ENCODE measurements at places on chromosomes 16 and 17. TPM values are rescaled to one million over a fixed set of nuclear protein-coding genes. Genes with fewer than 3 reads are reported as not detected.

EXOC3L1 gene
- total RNA-seq, result 1.5 TPM

- no peak for DNase-seq
- no peak overlapping the region for H3K4me3 ChIP-seq
- peaks cover 7% of the 10 kb centered on the region for H3K36me3 ChIP-seq
- no peaks in the 10 kb centered on the region for H3K4me1 ChIP-seq
- no peaks in the 10 kb centered on the region for H3K27me3 ChIP-seq
These were observed 175.4 kb downstream of the AATF start for GRCh38 chr17:37123941-37124820.

PRCD gene
- total RNA-seq, result not detected

TNFSF13 gene
- 3.8 TPM for total RNA-seq

GRCh38 chr16:14351647-14352046 lies 278.4 kb downstream of the PARN start:
- no peaks in the 10 kb centered on the region for H3K36me3 ChIP-seq
- peaks cover 5% of the 10 kb centered on the region for H3K4me1 ChIP-seq
- H3K27ac ChIP-seq, result no peak overlapping the region
- no peaks in the 10 kb centered on the region for H3K27me3 ChIP-seq

DNA sequence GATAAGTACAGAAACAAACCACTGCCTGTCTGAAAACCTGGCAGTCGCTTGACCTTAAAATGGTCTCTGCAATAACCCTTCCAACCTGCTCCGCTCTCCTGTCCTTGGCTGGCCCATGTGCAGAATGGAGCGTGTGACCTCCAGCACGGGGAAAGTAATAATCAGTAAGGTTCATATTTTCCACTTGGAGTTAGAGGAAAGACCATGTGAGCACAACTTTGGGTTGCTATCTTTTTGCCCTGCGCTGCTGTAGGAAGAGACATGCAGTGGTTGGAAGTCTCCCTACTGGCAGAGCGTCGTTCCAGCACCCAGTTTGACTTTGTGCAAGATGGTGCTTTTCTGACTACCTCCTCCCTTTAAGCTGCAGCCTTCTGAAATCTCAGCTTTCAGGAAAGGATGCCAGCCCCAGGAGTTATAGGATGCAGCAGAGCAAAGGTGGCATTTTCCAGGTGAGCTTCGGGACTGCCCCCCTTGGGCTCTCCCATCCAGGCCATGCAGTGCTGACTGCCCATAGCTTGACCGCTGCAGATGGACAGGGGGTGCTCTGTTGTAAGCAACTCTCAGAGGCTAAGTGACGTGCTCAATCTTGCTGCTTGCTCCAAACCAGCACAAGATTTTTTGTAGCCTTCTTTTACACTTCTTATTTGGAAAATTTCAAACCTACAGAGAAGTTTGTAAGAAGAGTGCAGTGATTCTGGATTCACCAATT lies 110.7 kb upstream of the NOL11 start:
- no peak overlapping the region for H3K4me3 ChIP-seq
- H3K36me3 ChIP-seq, result no peaks in the 10 kb centered on the region
- no peak overlapping the region for H3K27ac ChIP-seq
- DNase-seq, result no peak
- peaks cover 53% of the 10 kb centered on the region for H3K4me1 ChIP-seq

DNA sequence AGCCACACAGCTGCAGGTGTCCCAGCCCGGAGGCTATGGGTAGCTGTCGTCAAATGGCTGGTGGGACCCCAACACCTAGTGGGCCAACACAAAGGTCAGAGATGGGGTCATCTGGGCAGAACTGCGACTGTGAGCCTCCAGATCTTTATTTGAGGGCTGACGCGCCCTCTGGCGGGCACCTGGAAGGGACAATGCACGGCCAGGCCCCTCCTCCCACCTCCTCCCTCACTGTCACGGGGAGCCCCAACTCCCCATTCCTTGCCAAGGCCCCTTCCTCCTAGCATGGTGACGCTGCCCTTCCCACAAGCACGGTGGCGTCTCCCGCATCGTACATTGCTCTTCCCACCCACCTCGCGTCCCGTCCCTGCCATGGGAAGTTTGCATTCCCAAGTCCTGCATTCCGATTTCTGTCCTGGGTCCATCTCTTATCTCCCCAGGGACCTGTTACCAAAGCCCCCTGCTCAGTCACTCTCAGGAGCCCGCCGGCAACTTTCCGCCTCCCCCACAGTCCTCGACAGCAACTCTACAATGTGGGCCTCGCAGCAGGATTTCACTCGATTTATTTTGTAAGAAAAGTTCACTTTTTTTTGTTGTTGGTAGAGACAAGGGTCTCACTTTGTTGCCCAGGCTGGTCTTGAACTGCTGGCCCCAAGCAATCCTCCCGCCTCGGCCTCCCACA lies 1.0 kb downstream of the TLE7 start:
- no peak for DNase-seq
- H3K4me3 ChIP-seq, result no peak overlapping the region
- H3K4me1 ChIP-seq, result no peaks in the 10 kb centered on the region
- no peak overlapping the region for H3K27ac ChIP-seq

DNA sequence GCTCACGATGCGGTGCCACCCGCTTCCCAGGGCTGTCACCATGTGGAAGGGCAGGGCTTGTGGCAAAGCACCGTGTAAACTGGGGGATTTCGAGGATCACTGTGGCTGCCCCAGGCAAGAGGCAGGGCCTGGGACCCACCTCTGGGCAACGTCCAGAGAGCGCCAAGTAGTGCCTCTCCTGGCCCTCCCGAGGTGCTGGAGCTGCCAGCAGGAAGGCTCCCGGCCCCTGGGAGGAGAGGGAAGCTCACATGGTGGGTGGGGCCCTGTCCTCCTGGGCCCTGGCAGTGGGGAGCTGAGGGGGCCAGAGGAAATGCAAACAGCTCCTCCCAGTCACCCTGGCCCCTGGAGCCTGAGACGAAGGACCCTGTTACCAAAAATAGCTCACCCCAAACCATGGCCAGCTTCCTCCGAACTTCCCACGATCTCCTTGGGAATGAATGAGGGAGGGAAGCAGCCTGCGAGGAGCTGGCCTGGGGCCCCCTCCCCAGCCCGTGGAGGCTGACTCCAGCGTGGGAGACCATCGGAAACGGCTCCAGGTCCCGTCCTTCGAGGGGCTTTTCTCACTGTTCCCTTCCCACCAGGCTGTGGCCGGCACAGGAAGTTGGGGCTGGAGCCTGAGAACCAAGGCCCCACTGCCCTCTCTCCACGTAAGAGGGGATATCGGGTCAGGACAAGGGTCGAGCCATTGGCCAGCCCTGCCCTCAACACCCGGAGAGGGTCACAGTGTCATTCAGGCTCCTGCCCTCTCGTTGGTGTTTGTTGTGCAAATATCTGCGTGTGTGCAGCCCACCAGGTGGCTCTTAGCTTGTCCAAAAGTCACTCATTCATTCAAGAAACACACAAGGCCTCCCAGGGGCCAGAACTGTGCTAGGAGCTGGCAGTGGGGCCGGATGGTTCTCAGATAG lies 17.7 kb downstream of the VASN start:
- no peak overlapping the region for H3K4me3 ChIP-seq
- no peaks in the 10 kb centered on the region for H3K36me3 ChIP-seq
- no peak for DNase-seq
- no peaks in the 10 kb centered on the region for H3K27me3 ChIP-seq
- H3K4me1 ChIP-seq, result peaks cover 59% of the 10 kb centered on the region
- H3K27ac ChIP-seq, result peak overlapping the region; percentile 42

GRCh38 chr17:1744551-1745512 lies 2.2 kb downstream of the SERPINF2 start:
- no peak for DNase-seq
- peak overlapping the region; percentile 21 for H3K27ac ChIP-seq
- H3K27me3 ChIP-seq, result no peaks in the 10 kb centered on the region
- no peak overlapping the region for H3K4me3 ChIP-seq
- no peaks in the 10 kb centered on the region for H3K36me3 ChIP-seq

DNA sequence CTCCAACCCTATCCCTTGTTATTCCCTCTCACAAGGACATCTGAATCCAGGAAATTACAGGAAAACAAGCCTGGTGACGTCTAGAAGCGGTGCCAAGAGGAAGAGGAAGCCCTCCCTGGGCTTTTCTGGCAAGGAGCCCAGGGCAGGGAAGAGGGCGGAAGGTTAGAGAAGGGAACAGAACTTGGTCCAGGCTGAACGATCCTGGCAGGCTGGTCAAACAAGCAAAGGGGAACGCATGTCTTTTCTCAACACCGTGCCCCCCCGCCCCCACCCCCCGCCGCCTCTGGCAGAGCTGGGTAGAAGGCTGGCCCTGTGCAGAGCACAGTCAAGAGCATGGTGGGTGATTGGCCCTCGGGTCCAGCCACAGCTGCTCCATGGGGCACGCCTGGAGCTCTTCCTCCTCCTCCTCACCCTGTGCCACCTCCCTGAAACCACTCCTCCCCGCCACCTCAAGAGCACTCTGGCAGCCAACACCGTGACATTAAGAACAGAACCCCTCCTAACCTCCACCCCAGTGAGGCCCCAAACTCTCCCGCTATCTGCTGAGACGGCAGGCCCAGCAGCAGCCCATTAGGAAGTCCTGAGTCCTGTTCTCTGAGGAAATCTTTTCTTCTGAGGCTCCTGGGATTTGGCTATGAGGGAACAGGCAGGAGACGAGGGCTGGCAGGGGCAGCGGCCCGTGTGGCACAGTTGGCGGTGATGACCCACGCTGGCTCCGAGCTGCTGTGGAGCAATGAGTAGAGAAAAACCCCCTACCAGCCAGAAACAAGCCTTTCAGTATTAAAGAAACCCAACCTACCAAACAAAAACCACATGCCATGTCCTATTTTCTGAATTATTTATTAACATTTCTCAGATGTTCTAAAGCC lies 7.3 kb downstream of the C16orf86 start:
- no peak for DNase-seq
- H3K36me3 ChIP-seq, result peaks cover 12% of the 10 kb centered on the region
- H3K4me3 ChIP-seq, result no peak overlapping the region
- peak overlapping the region; percentile 86 for H3K27ac ChIP-seq
- no peaks in the 10 kb centered on the region for H3K27me3 ChIP-seq

All from esophagus squamous epithelium (tissue), 5 donors.